ENCODE measurements at places on chromosomes 5 and 9. TPM values are rescaled to one million over a fixed set of nuclear protein-coding genes. Genes with fewer than 3 reads are reported as not detected.
A peak's percentile ranks its signal among the peaks of the same experiment; 100 is the strongest.

Gene ADAMTS6
- 27.9 TPM for total RNA-seq

Gene PCDHGA12
- total RNA-seq: 19.4 TPM

GRCh38 chr5:54904425-54904824 lies 81.0 kb downstream of the ESM1 start:
- DNase-seq: peak; percentile 57

Gene UBTD2
- 17.5 TPM for total RNA-seq

DNA sequence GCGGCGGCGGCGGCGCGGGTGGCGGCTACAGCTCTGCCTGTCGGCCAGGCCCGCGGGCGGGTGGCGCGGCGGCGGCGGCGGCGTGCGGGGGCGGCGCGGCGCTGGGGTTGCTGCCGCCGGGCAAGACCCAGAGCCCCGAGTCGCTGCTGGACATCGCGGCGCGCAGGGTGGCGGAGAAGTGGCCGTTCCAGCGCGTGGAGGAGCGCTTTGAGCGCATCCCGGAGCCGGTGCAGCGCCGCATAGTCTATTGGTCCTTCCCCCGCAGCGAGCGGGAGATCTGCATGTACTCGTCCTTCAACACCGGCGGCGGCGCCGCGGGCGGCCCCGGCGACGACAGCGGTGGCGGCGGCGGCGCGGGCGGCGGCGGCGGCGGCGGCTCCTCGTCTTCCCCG lies 296 bp downstream of the ZSWIM6 start:
- no peak for DNase-seq

All from HFFc6 (cell line).